ENCODE measurements at places on chromosomes 11 and 22. TPM values are rescaled to one million over a fixed set of nuclear protein-coding genes. Genes with fewer than 3 reads are reported as not detected.

- peak; percentile 89 for DNase-seq
Observed at GRCh38 chr11:60915248-60915914, 1.4 kb downstream of the TMEM109 start.

Gene NPTXR
- total RNA-seq: 5.5 TPM

DNA sequence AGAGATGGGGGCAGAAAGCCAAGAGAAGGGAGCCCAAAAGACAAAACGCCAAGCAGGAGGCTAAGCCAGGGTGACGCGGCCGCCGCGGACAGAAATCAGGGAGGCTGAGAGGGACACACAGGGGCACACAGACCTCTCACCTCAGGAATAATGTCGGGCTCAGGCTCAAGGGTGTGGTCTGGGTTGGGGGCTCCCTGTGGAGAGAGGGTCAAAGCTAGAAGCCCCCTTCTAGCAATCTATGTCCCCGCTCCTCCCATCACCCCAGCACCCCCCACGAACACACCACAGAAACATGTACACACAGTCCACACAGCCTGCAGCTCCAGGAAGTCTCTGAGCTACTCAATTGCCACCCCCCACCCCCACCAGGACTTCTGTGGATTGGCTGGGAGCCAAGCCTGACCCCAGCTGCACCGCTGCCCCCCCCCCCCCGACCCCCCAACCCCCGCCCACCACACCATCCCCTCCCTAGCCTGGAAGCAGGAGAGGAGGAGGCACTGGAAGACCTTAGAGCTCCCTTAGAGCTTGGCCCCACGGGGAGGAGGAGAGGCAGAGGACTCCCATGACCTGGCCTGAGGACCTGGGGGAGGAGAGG lies 6.9 kb downstream of the BCL9L start:
- no peak for DNase-seq

Gene PISD
- total RNA-seq: 138 TPM

Gene IL18
- 14.7 TPM for total RNA-seq

Measured in mesenteric fat pad (tissue), 1 donor.